CD8-positive, alpha-beta memory T cell (primary cell): ENCODE measurements at places on chromosomes 4 and X.

- DNase-seq, result no peak
These were observed 37.5 kb downstream of the SPINK2 start for GRCh38 chr4:56783986-56784385.

GRCh38 chr4:151315212-151315886 is 10.1 kb downstream of the SH3D19 start:
- DNase-seq, result no peak

DNA sequence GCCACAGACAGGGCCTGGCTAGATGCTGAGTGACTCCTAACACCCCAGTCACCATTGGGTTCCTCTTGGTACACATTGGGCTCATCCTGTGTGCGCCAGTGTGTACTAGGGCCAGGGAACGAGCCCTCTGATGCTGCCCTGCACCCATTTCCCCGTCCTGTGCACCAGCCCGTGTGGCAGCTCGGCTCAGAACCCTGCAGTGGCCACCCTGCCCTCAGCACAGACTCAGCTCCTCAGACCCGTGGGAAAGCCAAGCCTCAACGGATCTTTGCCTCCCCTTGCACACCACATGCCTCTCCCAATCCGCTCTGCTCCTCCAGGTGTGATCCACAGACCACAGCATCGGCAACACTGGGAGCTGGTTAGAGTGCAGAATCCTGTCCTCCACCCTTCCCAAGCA is 38.6 kb downstream of the EVC start:
- DNase-seq, result no peak

GRCh38 chrX:38804682-38805431 is 3.6 kb downstream of the MID1IP1 start:
- peak; percentile 17 for DNase-seq

DNA sequence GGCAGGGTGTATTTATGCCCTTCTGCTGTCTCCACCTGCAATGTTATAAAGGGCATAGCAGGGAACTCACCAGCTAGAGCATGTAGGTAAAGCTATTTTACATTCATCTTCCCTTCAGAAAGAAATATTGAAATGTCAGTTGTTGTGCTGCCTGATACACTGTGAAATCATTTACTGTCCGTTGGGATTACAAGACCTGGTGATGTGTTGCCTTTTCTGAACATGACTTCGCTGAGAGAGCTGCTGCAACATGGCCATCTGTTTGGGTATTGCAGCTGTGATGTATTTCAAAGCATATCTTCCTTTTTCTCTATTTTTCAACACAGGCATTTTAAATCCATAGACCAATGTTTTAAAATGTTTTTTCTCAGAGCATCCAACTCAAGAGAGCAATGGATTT is 644.1 kb upstream of the GNPDA2 start:
- DNase-seq, result no peak

GRCh38 chr4:164138521-164138920 is 615.4 kb upstream of the SMIM31 start:
- DNase-seq, result no peak

GRCh38 chr4:185656467-185656931 is 121.2 kb upstream of the PDLIM3 start:
- DNase-seq, result no peak

DNA sequence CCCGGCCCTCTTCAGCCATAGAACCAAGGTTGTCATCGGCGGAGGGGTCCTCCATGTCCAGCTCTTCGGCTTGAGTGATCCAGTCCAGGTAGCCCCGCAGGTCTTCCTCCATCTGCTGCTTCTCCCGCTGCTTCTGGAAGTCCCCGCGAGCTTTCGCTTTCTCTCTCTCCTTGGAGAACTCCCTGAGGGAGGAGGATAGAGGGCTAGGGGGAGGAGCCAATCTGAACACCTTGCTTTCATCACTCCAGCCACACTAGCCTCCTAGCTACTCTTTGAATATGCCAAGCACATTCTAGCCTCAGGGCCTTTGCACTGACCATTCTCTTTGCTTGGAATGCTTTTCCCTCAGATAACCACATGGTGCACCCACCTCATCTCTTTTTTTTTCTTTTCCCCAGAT is 6.2 kb downstream of the CACNA1F start:
- no peak for DNase-seq

GRCh38 chr4:182292612-182293011 is 49.4 kb downstream of the TENM3 start:
- DNase-seq, result no peak

GRCh38 chrX:17425551-17425950 is 50.6 kb downstream of the NHS start:
- DNase-seq, result no peak

- DNase-seq, result no peak
These were observed 19.9 kb upstream of the CYBB start for GRCh38 chrX:37759878-37760418.

DNA sequence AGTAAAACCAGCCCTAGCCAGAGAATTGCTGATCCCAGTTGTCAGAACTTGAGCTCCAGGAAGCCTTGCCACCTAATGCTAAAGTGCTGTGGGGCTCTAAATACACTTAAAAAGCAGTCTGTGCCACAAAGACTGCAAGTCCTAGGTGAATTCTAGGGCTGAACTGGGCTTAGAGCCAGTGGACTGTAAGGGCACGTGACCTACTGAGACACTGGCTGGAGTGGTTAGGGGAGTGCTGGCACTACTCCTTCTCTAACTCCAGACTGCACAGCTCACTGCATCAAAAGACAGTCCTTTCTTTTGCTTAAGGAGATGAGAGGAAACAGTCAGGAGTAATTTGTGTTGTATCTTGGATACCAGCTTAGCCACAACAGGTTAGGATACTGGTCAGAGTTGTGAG is 1240.2 kb downstream of the FAM133A start:
- DNase-seq, result no peak

DNA sequence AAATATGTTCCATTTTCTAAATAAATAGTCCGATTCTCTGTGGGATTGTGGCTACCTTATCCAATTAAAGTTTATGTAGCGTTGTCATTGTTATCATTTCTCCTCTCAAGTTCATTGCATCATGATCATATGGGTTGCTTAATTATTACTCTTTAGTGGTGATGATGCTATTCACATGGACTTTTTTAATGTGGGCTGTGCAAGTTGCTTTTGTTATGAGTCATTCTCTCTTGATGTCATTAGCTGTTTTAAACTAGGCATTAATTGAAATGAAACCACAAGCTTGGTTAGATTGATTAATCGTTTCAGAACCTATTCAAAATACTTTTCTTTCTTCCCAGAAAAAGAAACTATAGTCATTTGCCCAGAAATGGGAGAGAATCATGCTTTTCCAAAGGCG is 38.2 kb downstream of the NHS start:
- DNase-seq, result no peak

- DNase-seq, result no peak
These were observed 42.4 kb downstream of the JAKMIP1 start for GRCh38 chr4:6157926-6158325.

DNA sequence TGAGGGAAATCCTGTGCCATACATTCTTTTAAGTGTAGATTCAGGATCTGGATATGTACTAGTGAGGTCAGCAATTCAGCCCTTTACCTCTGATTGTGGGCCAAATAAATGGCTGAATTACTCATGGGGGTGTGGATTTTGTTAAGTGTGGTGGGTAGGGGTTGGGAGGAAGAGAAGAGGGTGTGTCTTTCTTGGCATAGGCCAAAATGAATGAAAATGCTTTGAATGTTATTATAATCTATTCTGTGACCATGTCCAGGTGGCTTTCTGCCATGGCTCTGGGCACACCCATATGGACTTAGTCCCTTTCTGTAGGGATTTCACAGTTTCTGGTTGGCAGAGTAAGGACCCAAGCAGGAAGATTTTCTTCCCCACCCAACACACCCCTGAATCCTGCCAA is 244.3 kb downstream of the CBR4 start:
- no peak for DNase-seq

- no peak for DNase-seq
These were observed 11.6 kb upstream of the VEGFD start for GRCh38 chrX:15395789-15396188.

DNA sequence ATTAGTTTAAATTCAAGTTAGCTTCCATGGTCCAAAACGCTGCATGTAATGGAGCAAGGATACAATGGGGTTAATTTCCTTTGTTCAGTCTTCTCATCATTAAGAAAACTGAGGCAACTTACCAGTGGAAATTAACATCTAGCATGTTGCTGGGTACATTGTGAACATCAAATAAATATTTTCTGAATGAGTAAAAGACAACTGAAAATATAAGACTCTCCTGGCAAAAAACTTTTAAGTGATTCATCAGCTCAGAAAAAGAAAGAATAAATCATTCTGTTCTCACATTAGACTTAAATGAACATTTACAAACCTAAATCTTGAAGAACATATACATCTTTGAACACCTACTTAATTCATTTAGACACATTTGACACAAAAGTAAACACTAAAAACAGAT is 138.4 kb upstream of the ETNPPL start:
- no peak for DNase-seq

DNA sequence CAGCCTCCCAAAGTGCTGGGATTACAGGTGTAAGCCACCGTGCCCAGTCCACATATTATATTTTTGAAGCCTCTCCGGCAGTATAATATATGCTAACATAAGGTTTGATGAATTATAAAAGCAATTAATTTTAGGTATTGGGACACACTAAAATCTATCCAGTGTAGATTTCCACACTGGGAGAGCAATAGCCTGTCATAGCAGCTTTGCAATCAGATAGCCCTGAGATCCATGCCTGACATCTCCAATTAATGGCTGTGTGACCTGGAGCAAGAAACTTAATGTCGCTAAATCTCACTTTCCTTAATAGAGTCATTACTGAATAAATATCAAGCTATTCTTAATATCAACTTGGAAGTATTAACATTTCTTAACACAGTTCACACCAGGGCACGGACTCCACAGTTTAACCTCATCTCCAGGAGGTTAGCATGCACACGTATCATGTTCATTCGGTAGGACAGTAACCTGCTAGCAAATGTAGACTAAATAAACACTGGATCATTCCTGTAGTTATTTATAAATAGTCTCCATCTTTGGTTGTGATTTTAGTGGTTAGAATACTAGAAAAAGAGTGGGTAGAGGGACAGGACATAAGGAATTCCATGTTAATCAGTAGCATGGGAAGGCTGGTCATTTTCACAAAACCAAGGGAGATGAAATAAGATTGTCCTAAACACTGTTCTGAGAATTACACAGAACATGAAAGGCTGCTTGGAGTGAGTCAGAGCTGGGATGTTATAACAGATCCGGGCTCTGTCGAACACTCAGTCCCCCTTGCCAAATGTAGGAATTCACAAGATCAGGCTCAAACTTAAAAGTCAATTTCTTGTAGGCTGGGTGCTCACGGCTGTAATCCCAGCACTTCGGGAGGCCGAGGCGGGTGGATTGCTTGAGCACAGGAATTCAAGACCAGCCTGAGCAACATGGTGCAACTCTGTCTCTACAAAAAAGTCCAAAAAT is 254.7 kb downstream of the PALLD start:
- no peak for DNase-seq

DNA sequence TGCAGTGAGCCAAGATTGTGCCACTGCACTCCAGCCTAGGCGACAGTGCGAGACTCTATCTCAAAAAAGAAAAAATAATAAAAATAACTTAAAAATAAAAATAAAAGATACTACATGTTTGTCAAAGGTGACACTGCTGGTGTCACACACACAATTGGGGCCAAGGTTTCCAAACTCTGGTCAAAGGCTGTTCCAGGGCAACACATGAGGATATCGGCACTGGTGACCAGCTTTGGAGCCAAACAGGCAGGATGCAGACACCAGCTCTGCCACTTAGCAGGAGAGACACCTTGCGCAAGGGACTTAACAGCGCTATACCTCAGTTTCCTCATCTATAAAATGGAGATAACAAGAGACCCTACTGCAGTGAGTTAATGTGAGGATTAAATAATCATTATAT is 52.3 kb downstream of the CD99L2 start:
- DNase-seq, result no peak

GRCh38 chr4:184814686-184815045 is 11.1 kb downstream of the ACSL1 start:
- no peak for DNase-seq

DNA sequence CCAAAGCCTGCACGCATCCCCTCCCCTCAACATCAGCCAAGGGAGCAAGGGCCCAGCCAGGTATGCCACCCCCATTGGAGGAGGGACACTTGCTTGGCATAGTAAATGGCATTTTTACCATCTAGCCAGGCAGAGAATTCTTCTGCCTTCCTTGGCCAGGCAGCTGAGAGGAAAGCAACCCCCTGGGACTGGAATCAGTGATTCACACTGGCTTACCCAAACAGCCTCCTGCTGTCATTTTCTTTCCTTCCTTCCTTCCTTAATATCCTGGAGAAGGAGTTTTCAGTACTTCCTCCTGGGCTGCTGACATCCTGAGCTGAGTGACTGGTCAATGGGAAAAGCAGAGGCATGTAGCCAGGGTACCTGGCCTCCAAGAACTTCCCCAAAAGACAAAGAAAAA is 28.6 kb upstream of the KIAA1210 start:
- no peak for DNase-seq

DNA sequence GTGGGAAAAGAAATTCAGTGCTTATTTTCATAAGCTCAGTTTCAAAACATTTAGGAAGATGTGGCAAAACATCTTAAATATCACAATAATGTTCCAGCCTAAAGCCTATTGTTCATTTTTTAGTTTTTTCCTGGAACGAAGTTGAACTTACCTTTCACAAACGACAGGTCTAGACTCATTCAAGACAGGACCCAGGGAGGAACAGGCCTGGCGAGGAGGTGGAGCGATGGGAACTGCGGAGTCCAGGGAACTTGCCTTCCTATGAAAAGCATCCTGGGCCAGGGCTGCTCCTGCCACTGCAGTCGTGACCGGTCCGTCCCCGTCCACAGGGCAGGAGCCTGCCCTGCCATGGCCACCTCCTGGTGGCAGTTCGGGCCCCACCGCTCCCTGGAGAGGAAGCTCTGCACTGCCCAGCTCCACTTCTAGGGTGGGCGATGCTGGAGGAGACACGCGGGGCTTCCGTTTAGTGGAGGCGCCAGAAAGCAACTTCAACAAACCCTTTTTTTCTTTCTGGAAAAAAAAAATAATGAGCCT is 96.7 kb upstream of the CBR4 start:
- no peak for DNase-seq

DNA sequence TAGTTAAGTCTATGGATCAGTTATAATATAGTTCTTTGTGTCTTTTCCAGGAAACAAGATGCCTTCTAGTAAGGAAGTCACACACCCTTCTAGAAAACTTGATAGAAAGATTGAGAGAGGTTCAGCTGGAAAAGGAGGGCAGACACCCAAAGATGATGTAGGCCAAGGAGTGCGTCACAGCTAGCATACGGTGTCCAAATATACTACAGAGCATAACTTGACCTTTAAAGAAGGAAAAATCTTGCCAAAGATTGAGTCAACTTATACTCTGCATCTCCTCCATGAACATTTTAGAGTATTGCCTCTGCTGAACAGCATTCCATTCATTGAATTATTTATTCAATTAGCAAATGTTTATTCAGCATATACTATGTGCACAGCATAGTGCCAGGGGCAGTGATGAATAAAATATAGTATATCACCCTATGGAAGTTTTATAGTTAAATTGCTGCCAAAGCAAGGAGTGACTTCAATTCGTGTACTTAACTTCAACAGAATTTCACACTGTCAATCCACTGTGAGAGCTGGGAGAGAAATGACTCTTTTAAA is 51.9 kb upstream of the SLC6A14 start:
- no peak for DNase-seq

DNA sequence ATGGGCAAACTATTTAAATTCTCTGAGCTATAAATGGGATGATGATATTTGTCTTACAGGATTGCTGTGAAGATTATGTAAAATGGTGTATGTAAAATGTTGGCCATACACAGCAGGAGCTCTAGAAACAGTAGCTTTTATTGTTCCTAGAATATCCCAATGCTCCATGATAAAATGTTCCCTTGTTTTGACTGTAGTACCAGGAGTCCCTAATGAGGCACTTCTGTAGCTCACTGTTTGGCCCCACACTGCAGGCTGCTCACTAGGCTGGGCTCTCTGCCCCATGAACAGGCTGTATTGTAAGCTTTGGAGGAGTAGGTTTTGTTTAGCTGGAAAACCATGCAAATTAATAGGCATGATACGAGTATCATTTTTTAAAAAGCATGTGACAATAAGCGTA is 3.3 kb upstream of the FGA start:
- no peak for DNase-seq
